ENCODE measurements at places on chromosomes 16 and 17. TPM values are rescaled to one million over a fixed set of nuclear protein-coding genes. Genes with fewer than 3 reads are reported as not detected.

Gene RAB26
- total RNA-seq = 10.7 TPM

- no peak for DNase-seq
Measured at GRCh38 chr17:68987966-68988365, 32.8 kb upstream of the ABCA8 start.

DNA sequence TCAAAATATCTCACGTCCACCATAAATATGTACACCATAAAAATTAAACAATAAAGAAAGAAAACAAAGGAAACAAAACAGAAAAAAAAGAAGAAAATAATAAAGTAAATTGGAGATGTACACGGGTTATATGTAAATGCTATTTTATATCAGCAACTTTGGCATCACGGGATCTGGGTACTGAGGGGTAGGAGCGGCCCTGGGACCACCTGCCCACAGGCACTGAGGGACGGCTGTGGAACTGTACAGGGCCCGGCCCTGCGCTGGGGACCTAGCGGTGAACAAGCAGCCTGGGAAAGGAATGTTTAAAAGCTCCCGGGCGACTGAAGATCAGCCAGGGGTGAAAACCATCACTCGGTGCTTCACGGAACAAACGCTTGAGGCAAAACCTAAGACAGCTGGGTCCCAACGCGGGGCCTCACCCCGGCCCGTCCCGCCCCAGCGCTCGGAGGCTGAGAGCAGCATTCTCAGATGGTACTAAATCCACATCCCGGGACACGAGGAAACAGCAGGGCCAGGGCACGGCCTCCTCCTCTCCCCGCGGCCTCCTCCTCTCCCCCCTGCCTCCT lies 31.2 kb downstream of the NXN start:
- DNase-seq = peak; percentile 80

- no peak for DNase-seq
Measured at GRCh38 chr16:27333549-27333948, 19.8 kb downstream of the IL4R start.

- no peak for DNase-seq
Measured at GRCh38 chr16:86864586-86864985, 286.2 kb downstream of the FOXL1 start.

Gene GNAO1
- total RNA-seq = 3.8 TPM

- DNase-seq = no peak
Measured at GRCh38 chr17:1725642-1726511, 1.4 kb downstream of the WDR81 start.

DNA sequence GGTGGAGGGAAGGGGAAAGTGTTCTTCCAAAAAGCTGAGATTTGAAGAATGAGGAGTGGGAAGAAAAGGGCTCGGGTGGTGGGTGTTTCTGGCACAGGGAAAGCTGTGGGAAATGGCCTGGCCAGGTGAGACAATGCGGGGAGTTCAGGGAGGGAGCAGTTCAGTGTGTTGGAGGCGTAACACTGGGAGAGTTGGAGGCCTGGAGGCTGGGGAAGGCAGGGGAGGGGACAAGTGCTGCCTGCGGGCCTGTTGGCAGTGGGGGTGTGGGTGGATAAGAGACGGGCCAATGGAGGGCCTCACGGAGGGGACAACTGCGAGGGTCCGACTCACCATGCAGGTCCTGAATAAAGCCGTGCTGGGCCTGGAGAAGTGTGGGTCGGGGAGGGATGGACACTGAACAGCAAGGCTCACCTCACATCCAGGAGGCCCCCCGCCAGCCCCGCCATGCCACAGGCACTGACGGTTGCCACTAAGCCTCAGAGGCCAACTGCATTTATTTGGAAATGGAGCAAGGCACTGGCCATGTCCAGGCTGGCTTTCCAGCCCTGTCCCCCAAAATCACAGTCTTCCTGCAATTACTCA lies 17.8 kb upstream of the KRT19 start:
- DNase-seq = no peak

DNA sequence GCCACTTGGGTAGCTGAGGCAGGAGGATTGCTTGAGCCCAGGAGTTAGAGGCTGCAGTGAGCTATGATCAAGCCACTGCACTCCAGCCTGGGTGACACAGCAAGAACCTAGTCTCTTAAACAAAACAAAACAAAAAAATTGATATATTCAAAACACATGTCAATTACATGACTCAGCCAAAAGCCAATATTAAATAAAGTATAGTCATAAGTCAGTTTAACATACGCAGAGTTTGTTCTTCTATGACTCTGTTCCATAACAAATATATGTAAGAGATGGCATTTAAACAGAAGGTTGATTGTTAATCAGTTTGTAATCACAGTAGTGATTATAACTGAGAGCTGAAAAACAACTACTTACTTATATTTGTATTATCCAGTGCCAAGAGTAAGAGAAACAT lies 106.5 kb downstream of the CDH8 start:
- DNase-seq = no peak

DNA sequence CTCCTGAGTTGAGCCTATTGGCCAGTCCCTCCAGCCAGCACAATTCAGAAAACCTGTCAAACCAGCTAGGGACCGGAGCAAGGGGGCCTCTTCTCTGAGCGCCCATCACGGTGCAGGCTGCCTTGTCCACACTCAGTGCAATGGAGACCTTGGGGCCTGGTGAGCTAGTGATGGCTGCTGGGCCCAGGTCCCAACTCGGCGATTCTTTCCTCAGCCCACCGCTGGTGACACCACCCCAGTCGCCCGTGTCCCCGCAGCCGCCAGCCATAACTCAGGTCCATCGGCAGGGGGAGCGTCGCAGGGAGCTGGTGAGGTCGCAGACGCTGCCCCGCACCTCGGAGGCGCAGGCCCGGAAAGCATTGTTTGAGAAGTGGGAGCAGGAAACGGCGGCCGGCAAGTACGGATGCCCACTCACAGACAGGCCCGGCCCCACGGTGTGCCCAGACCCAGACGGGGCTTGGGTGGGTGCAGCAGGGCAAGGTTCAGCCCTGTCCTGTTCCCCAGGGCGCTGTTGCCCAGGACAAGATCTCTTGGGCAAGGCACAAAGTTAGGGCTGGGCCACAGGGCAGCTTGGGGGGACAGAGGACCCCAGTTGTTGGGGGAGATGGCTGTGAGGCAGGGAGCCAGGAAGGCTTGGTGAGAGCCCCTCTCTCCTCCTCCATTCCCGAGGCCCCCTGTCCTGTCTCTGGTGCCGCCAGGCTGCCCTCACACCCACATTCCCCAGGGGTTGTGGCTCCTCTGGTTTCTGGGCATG lies 10.8 kb downstream of the SMTNL2 start:
- peak; percentile 95 for DNase-seq

DNA sequence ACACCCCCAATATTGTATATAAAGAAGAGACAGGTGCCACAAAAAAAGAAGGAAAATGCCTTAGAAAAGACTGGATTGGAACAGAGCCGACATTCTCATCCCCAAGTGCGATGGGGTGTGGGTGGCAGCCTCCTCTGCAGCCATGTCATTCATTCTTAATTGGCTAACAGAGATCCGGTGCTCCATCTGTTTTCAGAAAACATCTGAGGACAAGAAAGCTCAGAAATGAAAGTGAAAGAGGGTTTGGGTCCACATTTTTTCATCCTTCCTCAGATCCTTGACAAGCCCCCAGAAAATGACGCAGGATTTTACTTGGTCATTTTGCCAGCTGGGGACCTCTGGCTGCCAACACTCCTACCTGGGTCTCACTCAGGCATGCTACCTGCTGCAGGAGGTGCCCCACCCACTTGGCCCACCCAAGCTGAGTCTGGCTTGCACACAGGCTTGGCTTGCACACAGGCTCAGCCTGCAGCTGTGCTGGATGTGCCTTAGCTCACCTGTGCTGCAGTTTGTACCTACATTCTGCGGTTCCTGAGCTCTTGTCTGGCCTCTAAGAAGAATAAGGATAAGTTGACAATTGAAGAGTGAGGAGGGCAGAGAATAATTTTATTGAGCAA lies 21.9 kb downstream of the KIF2B start:
- DNase-seq = no peak

DNA sequence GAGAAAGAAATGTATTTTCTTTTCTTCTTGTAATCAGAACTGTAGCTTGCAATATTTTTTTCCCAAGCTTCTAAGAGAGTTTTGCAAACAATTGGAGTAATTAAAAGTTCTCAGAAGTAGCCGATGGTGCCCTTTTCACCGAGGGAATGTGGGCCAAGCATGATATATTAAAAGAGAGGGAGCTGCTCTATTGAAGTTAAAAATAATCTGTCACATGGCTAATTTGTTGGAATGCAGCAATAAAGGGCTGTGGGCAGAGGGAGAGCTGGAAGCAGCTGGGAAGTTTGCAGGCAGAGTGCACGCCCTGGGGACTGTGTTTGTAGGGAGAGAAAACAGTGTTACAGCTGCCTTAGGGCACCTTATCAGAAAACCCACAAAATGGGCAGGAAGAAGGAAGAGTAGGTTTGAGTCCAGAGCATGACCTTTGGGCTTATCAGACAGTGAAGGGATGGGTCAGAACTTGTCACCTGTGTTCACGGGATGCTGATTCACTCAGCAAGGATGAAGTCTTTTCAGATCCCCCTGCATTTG lies 18.5 kb upstream of the TERF2 start:
- DNase-seq = no peak

Gene SLC16A11
- 0.37 TPM for total RNA-seq

Gene CACNG3
- total RNA-seq = not detected

Data from H7 (cell line).